ENCODE measurements at places on chromosomes 5 and 9. TPM values are rescaled to one million over a fixed set of nuclear protein-coding genes. Genes with fewer than 3 reads are reported as not detected.

Gene HRH2
- 1.0 TPM for total RNA-seq

Gene REEP5
- total RNA-seq: 26.1 TPM

Gene EGFL7
- total RNA-seq: 51.7 TPM

Gene FOXD4L4
- under 0.01 TPM for total RNA-seq

Gene ANKRD33B
- 2.6 TPM for total RNA-seq

Gene PCDHB11
- total RNA-seq: 4.2 TPM

Gene RIMOC1
- 8.4 TPM for total RNA-seq

Gene PIP5KL1
- not detected for total RNA-seq

Gene SMIM33
- not detected for total RNA-seq

Gene C6
- total RNA-seq: not detected

Gene FAM151B
- 7.8 TPM for total RNA-seq

Gene SPARC
- 1,314 TPM for total RNA-seq

Gene IL7R
- total RNA-seq: 0.52 TPM

Gene LVRN
- 1.6 TPM for total RNA-seq

Gene SSBP2
- total RNA-seq: 44.4 TPM

Gene KCNT1
- total RNA-seq: 1.6 TPM

Gene EXOSC3
- 26.1 TPM for total RNA-seq

Gene HTR1A
- total RNA-seq: not detected

Gene CPLANE1
- total RNA-seq: 35.5 TPM

Gene PPIC
- 13.6 TPM for total RNA-seq

Gene PRDM9
- not detected for total RNA-seq

Gene ANKRD55
- total RNA-seq: not detected

Gene CHSY3
- total RNA-seq: 12.5 TPM

Gene TTC23L
- total RNA-seq: not detected

Gene C5orf58
- not detected for total RNA-seq

Gene PRR7
- 0.52 TPM for total RNA-seq

Gene PCDHB16
- total RNA-seq: 1.6 TPM

Gene GEMIN5
- total RNA-seq: 18.8 TPM

Gene NEURL1B
- 23.0 TPM for total RNA-seq

Gene CYSRT1
- not detected for total RNA-seq

Gene KIF24
- 5.7 TPM for total RNA-seq

Gene PCDHGB2
- total RNA-seq: 2.1 TPM

Gene HAPLN1
- 1.6 TPM for total RNA-seq

Gene PAIP1
- 62.6 TPM for total RNA-seq

Gene CDX1
- total RNA-seq: not detected

Gene SNCB
- total RNA-seq: not detected

Gene CCT5
- total RNA-seq: 212 TPM

Gene BTNL3
- total RNA-seq: not detected

Gene SV2C
- total RNA-seq: under 0.01 TPM

Gene NR5A1
- total RNA-seq: not detected

Gene SPATA31A3
- total RNA-seq: not detected

Gene LRRTM2
- total RNA-seq: 0.52 TPM

Gene SQSTM1
- total RNA-seq: 54.8 TPM

Gene TOR1B
- 15.7 TPM for total RNA-seq

Gene ACTBL2
- total RNA-seq: not detected

Gene SUSD3
- total RNA-seq: 2.6 TPM

Gene SLIT3
- 7.8 TPM for total RNA-seq

Gene ADAMTS16
- total RNA-seq: 5.7 TPM

Gene CATSPER3
- 0.52 TPM for total RNA-seq

Gene FOXI1
- not detected for total RNA-seq

Gene RGS7BP
- total RNA-seq: 1.6 TPM

Gene KIF4B
- under 0.01 TPM for total RNA-seq

Gene OTP
- total RNA-seq: not detected

Gene NFIL3
- total RNA-seq: 15.1 TPM

Gene SLC34A3
- not detected for total RNA-seq

Gene FKBP15
- total RNA-seq: 11.5 TPM

Gene TMEM215
- 0.52 TPM for total RNA-seq

Gene TNC
- total RNA-seq: 30.8 TPM

Gene NSUN2
- total RNA-seq: 30.8 TPM

Gene PCDHB2
- 2.6 TPM for total RNA-seq
